Renal cortical epithelial cell (primary cell): ENCODE measurements at places on chromosomes 6 and 20. TPM values are rescaled to one million over a fixed set of nuclear protein-coding genes. Genes with fewer than 3 reads are reported as not detected.

Gene EGFL8
- total RNA-seq, result 1.3 TPM in 1 of 2 replicates, not detected in the other

Gene NFS1
- total RNA-seq, result 37.7 and 53.9 TPM in 2 replicates

Gene HSP90AB1
- total RNA-seq, result 759 and 823 TPM in 2 replicates

Gene CST5
- total RNA-seq, result not detected in 2 replicates

Gene DLGAP4
- total RNA-seq, result 15.3 and 47.4 TPM in 2 replicates

Gene CENPW
- 1.6 and 17.4 TPM in 2 replicates for total RNA-seq

Gene TRIM40
- total RNA-seq, result not detected in 2 replicates

Gene NPEPL1
- total RNA-seq, result 19.5 and 21.2 TPM in 2 replicates

Gene ADAM33
- 0.10 TPM in 1 of 2 replicates, not detected in the other for total RNA-seq

Gene DDO
- total RNA-seq, result 4.8 and 7.3 TPM in 2 replicates

Gene TLDC2
- total RNA-seq, result 0.35 and 0.50 TPM in 2 replicates

Gene RIMS1
- 21.7 and 29.5 TPM in 2 replicates for total RNA-seq

DNA sequence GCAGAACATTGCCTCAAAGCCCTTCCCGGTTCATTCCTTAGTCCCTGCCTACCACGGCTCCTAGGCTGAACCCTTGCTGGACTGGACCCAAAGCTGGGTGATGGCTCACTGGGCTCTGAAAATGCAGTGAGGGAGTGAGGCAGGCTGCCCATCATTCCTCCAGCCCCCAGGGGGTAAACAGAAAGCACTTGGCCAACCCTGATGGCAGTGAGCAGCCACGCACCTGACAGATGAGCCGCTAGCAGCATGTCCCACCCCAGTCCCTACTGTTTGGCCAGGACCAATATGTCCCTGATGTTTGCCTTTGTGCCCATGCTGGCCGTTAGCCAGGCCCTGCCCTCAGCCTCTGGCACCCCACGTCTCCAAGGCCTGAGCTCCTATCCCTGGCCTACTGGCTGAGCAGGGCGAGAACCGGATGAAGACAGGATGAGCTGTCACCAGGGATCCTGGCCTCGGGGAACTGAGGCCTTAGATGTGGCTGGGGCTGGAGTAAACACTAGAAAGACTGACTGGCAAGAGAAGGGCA lies 19.4 kb upstream of the BAK1 start:
- peak; percentile 91 for DNase-seq

DNA sequence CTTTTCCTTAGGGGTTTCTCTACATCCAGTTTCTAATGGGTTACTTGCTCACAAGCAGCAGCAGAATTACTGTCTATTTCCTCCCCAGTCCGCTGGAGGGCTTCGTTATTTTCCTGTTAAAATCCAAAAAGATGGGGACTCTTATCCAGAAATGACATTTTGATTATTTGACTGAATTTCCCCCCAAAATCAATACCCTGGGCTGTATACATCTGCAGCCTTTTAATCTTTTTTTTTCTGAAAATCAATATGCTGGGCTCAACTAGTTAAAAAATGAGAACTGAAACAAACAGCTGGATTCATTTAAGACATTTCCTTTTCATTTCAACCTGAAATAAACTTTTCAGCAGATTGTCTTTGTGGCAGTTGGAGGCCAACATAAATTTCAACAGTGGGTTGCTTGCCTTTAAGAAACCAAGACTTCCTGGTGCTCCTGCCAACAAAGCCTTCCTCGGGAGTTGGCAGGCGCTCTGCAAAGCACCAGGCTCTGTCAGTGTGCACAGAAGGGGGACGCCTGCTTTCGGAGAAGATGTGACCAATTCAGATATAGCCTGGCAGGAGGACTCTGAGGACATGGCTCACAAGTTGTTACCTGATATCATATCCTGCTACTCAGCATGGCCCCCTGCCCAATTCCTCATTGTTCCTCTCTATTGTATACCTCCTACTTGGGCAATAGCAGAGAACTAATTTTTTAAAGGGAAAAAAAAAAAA lies 204.7 kb upstream of the ARG1 start:
- DNase-seq, result peak; percentile 26

DNA sequence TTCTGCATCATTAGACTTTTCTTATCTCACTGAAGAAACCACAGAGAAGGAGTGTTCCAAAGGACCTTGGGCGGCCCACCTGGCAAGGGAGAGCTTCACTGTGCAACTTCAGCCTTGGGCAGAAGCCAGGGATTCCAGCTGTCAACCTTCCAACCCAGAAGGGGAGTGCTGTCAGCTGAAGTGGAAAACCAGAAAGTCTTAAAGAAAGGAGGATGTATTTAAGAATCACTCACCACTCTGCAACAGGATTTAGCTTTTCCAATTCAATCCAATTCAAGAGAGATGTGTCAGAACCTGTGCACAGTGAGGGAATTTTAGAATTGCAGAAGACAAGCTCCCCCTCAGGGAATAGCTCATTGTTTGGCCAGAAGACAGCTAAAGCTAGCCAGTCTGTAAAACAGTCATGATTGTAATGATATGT lies 553.7 kb downstream of the CD83 start:
- DNase-seq, result peak; percentile 78

- DNase-seq, result no peak
These were observed 3.9 kb downstream of the FOXQ1 start for GRCh38 chr6:1315560-1316386.

GRCh38 chr20:58359441-58359840 lies 29.6 kb upstream of the VAPB start:
- no peak for DNase-seq

DNA sequence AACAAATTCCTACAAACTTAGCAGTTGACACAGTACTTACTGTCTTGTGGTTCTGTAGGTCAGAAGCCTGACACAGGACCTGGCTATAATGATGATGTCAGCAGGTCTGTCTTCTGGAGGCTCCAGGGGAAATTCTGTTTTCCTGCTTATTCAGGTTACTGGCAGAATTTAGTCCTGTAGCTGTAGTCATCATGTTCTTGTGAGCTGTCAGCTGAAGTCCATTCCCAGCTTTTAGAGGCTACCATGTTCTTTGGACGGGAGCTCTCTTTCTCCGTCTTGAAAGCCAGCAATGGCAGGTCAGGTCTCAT lies 99.2 kb downstream of the HIVEP1 start:
- DNase-seq, result no peak

- DNase-seq, result peak; percentile 53
These were observed 46.9 kb upstream of the QKI start for GRCh38 chr6:163367497-163368183.

- DNase-seq, result peak; percentile 64
These were observed 576.4 kb downstream of the PRKN start for GRCh38 chr6:162151021-162151665.

GRCh38 chr6:135221042-135221441 lies 39.9 kb downstream of the MYB start:
- no peak for DNase-seq

GRCh38 chr6:79911992-79912391 lies 35.4 kb downstream of the ELOVL4 start:
- DNase-seq, result no peak

- DNase-seq, result no peak
These were observed 59.6 kb downstream of the LINC00237 start for GRCh38 chr20:21046413-21047070.

- DNase-seq, result no peak
These were observed 18.7 kb downstream of the SRXN1 start for GRCh38 chr20:634148-634925.

DNA sequence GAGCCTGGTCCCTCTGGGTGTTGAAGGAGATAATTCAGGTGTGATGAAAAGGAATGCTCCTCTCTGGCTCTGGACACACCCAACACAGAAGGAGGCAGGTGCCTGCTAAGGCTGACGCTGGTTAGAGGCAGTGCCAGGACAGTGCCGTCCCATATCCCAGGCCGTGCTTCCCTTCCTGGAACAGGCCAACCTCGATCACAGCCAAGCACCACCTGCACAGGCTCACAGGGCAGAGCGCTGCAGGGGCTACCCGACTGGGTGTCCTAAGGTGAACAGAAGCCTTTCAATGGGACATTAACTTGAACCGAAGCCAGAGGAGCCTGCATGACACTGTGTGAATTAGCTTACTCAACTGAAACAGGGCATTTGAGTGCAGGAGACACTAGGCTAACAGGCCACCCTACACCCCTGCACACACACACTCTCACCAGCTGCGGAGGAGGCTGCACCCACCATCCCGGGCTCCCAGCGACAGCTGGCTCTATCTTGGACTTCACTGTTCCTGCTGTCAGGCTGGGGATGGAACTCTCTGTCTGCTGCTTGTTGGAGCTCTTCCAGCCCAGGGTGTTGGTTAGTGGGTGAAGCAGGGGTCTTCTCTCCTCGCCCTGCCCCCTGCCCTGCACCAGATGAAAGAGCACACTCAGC lies 347.2 kb downstream of the TAF4 start:
- DNase-seq, result no peak

GRCh38 chr6:83231146-83231545 lies 38.0 kb downstream of the RWDD2A start:
- DNase-seq, result peak; percentile 10

DNA sequence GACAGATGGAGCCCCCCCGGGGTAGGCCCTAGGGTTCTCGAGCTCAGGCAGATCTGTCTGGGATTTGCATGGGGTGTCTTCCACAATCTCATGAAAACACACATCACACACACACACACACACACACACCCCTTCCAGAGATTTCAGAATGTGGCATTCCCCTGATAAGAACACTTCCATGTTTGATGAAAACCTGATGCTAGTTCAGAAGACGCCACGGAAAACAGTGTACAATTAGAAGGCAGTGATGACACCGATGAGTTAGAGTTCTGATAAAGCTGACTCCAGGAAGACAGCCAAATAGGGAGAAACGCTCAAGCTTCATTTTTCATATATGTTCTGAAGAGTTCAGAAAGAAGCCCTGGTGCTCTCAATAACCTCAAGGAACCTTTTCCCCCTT lies 438.7 kb upstream of the JARID2 start:
- no peak for DNase-seq

GRCh38 chr6:38501931-38502330 lies 137.8 kb downstream of the BTBD9 start:
- no peak for DNase-seq

DNA sequence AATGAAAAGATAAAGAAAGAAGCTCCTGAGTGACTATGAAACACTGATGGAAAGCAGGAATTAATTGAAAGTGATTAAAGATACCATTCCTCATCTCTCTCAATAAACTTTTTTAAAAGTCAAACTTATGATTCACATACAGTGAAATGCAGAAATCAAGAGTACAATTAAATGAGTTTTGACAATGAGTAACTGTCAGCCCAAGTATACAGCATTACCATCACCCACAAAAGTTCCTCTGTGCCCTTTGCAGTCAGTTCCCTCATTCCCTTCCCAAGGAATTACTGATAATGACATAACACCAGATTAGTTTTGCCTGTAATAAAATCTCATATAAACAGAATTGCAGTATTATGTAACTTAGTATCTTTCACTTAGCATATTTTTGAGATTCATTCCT lies 44.5 kb downstream of the ATG5 start:
- DNase-seq, result no peak

DNA sequence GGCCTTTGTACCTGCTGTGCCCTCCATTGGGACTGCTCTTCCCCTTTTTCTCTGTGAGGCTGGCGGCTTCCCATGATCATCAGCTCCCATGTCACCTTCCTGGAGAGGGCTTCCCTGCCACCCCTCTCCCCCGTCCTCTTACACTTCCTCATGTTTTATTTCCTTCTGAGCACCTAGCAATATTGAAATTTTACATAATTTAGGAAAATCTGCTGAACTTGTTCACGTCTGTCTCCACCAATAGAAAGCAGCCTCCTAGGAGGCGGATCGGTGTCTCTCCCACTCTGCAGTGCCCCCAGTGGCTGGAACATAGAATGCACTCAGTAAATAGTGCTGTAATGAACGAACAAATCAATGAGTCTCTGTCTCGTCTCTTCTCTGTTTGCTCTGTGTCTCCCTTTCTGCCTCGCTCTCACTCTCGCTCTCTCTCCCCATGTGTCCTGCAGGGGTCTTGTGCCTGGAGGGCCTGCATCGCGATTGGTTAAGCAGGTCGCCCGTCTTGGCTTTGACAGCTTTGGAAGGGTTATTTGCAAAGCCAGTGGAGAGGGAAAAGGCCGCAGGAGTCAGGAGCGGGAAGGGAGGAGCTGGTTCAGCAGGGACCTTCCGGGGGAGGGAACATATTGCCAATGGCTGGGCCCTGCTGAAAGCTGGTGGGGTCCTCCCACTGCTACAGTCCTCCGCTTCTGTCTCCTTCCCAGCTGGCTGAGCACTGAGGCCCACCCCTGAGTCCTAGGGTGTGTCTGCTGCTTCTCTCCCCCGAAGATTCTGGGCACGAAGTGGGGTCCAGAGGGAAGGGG lies 12.1 kb upstream of the OCSTAMP start:
- peak; percentile 42 for DNase-seq

- no peak for DNase-seq
These were observed 247.8 kb downstream of the FNDC1 start for GRCh38 chr6:159416891-159417560.

DNA sequence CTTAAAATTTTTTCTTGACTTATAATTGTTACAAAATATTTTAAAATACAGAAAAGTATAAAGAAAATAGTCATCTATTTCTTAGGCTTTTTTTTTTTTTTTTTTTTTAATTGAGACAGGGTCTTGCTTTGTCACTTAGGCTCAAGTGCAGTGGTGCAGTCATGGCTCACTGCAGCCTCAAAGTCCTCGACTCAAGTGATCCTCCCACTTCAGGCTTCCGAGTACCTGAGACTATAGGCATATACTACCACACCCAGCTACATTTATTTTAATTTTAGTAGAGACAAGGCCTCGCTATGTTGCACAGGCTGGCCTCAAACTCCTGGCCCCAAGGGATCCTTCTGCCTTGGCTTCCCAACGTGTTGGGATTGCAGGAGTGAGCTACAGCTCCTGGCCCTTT lies 5.3 kb upstream of the ACAT2 start:
- DNase-seq, result no peak

GRCh38 chr20:56540415-56540814 lies 7.4 kb downstream of the FAM209B start:
- no peak for DNase-seq

GRCh38 chr20:675453-676314 lies at the start of gene SCRT2:
TSS of gene SCRT2 (minus strand) at chr20:675802. CDS start at chr20:675601, 201 bp downstream.
- DNase-seq, result no peak

- DNase-seq, result no peak
These were observed 779 bp downstream of the HEBP2 start for GRCh38 chr6:138404666-138405337.

- DNase-seq, result peak; percentile 22
These were observed 29.2 kb upstream of the MMS22L start for GRCh38 chr6:97312241-97312640.

DNA sequence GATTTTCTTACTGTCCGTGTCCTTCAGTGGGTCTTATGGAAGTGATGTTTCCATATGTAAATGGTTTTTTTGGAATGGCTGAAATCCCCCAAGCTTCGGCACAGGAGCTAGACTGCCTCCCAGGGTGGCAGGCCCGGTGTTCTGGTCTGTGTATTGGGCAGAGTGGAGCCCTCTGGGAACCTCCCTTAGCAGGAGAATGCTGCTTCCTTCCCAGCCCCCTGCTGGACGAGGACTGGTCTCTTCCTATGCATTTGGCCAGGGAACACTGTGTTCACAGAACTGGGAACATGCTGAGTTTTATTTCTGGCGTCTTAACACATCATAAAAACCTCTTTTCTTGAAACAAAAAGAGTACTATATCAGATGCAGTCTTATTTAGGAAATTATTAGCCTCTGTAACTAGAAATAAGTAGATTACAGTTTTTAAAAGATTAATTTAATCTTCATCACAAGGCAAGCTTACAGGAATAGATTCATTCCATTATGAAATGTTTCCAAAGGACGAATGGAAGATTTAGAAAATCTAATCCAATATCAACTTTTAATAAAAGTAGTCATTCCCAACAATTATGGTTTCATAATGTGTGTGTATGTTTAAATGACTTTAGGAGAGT lies 56.6 kb downstream of the SYTL3 start:
- no peak for DNase-seq
